ENCODE measurements at places on chromosomes 7 and 10.
A peak's percentile ranks its signal among the peaks of the same experiment; 100 is the strongest.

DNA sequence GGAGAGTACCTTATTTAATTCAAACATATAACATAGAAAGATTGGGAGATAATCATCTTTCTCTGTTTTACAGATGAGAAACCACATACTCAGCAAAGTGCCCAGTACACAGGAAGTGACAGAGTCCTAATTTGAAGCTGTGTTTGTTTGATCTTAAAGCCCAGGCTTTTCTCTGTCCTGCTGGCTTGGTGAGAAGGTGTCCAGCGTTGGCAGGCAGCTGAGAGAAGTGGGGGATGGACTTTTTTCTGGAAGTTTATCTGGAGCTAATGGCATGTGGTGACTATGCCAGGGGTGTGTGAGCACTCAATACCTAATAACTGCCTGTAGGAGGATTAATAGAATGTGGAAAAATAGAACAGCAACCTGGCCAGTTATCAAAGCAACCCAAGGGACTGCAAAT is 60.8 kb downstream of the NPSR1 start:
- DNase-seq: no peak

GRCh38 chr10:34407324-34407805 is 407.7 kb downstream of the PARD3 start:
- no peak for DNase-seq

GRCh38 chr7:47385536-47386125 is 196.3 kb downstream of the TNS3 start:
- no peak for DNase-seq

DNA sequence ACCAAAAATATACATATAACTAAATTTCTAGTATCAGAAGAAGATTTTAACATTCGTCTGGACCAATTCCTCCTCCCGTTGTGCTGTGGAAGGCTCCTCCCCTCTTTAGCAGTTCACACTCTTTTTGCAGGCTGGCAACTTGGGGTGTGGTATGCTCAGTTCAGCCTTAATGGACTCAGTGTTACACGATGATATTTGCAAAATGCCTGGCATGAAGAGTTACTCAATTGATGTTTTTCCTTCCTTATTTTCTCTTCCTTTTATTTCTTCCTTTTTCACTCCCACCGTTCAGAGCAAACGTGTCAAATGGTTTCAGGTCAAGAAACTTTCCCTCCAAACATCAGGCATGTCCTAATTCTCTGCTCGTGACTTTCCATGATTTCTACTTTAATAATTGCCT is 248.3 kb downstream of the PHF14 start:
- DNase-seq: no peak

- DNase-seq: peak; percentile 26
These were observed 122.8 kb downstream of the UBE2H start for GRCh38 chr7:129829737-129830631.

DNA sequence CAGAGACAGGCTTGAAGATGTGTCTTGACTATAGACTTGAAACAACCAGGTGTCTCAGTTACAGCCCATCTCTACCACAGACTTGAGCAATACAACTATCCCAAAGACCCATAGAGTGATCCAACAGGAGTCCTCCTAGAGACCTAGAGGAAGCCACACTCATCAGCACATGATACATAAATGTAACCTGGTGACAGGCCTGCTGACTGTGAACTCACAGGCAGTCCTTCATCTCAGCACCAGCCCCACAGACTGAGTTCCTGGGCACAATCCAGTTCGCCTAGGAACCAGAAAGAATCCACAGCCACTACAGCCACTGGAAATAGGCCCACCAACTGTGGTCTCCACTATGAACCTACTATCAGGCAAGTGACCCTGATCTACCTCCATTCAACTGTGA is 121.3 kb downstream of the MACC1 start:
- no peak for DNase-seq

DNA sequence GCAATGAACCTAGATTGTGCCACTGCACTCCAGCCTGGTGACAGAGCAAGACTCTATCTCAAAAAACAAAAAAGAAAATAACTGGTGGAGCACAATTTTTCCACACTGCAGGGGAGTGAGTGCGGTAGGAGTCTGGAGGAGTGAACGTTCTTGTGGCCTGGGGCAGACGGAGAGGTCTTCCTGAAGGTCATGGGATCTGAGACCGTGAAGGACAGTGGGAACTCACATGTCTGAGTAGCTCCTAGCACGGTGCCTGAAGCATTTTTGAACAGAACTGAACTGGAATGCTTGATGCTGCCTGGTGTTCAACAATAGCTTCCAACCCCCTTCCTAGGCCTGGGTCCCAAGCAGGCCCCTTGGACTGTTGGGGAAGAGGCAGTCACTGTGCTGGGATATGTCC is 84.3 kb upstream of the PODXL start:
- DNase-seq: no peak

- peak; percentile 22 for DNase-seq
These were observed 13.0 kb upstream of the STK31 start for GRCh38 chr7:23696916-23697441.

GRCh38 chr7:18468795-18469194 is 26.8 kb upstream of the HDAC9 start:
- no peak for DNase-seq

GRCh38 chr7:130140551-130141160 is 64.5 kb downstream of the TMEM209 start:
- DNase-seq: no peak

GRCh38 chr10:103262229-103262628 is 14.7 kb upstream of the INA start:
- no peak for DNase-seq

GRCh38 chr10:123972481-123973401 is 81.1 kb upstream of the CPXM2 start:
- DNase-seq: no peak

- DNase-seq: no peak
These were observed 7.9 kb upstream of the ZFYVE27 start for GRCh38 chr10:97729014-97729413.

GRCh38 chr7:2475678-2476015 is 551 bp downstream of the GRIFIN start:
- no peak for DNase-seq

DNA sequence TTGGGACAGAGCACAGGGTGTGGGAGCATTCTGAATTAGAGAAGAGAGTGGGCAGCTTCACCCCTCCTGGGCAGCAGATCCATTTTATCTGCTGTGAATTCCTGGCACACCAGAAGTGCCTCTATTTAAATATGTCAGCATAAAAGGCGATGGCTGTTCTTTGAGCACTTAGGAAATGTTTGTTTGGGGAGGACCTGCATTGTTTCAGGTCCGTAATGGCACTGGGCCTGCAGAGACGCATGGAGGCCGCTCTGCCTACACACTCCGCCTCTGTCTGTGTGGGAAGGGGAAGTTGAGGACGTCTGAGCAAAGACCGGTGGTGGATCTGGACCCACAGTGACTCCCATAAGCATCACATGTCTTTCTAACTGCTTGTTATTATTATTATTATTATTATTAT is 253.2 kb downstream of the CAMK1D start:
- DNase-seq: no peak

DNA sequence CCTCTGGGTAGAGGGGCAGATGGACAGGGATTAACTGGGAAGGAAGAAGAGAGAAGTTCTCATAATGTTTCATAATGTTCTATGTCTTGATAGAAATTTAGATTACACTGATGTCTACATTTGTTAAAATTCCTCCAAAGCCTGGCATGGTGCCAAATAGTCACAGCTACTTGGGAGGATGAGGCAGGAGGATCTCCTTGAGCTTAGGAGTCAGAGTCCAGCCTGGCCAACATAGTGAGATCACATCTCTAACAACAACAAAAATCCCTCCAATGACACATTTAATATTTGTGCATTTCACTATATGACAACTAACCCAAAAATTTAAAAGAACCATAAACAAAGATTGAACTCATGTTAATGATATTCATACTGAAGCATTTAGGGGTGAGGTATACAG is 33.0 kb upstream of the PPP1R3C start:
- no peak for DNase-seq

- no peak for DNase-seq
These were observed at the start of gene RET for GRCh38 chr10:43076876-43077420. RET (plus strand) TSS chr10:43077069; CDS start chr10:43077259, 190 bp downstream.

DNA sequence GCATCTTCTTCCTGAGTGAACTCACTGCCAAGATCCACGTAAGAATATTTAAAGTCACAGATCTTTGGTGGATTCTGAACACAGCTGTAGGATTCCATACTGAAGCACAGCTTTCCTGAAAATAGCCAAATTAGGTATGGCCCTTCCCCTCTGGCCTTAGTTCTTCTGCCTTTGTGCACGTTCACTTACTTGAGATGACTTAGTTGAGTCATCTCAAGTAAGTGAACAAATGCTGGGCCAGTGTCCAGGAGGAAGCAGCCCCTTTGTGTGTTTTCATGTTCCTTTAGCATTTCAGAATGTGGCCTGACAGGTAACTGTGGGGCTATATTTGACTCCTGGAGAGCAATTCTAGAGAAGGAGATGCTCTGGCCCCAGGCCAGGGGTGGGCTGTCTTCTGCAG is 51.5 kb downstream of the CCNY start:
- no peak for DNase-seq

GRCh38 chr10:52106899-52107298 is 207.2 kb upstream of the DKK1 start:
- DNase-seq: no peak

- no peak for DNase-seq
These were observed 499.8 kb upstream of the CELF2 start for GRCh38 chr10:10517866-10518265.

DNA sequence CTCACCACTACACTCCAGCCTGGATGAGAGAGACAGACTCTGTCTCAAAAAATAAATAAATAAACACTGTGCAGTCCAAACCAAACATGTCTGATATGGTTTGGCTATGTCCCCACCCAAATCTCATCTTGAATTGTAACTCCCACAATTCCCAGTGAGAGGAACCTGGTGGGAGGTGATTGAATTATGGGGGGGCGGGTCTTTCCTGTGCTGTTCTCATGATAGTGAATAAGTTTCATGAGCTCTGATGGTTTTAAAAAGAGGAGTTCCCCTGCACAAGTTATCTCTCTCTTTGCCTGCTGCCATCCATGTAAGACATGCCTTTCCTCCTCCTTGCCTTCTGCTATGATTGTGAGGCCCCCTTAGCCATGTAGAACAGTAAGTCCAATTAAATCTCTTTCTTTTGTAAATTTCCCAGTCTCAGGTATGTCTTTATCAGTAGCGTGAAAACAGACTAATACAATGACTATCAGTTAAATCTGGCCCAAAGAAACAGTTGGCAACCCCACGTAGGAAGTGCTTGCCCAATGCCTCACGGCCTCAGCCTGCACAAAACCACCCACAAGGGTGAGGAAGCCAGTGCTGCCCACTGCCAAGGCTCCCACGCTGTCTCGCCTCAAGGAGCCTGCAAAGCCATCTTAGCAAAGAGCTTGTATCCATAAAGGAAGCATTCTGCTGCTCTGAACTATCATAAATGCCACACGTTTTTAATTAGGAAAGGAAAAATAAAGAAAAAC is 64.7 kb downstream of the PIK3AP1 start:
- no peak for DNase-seq

GRCh38 chr7:134009314-134010110 is 117.6 kb upstream of the LRGUK start:
- DNase-seq: no peak

DNA sequence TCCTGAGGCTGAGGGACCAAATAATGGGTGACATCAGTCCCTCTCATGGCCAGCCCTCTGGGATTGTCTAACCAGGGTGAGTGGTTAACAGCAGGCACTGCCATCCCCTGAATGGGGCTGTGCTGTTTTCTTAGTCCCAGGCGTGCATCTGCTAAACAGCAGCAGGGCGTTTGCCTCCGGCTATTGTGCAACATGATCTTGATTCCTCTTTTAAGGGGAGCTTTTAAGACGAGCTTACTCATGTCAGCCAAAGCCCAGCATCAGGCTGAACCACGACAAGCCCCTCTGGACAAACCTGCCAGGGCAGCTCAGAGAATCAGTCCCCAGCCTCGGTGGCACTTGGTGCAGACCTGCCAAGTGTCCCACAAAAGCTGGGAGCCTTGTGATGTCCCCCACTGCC is 16.2 kb upstream of the IGFBP3 start:
- DNase-seq: no peak

DNA sequence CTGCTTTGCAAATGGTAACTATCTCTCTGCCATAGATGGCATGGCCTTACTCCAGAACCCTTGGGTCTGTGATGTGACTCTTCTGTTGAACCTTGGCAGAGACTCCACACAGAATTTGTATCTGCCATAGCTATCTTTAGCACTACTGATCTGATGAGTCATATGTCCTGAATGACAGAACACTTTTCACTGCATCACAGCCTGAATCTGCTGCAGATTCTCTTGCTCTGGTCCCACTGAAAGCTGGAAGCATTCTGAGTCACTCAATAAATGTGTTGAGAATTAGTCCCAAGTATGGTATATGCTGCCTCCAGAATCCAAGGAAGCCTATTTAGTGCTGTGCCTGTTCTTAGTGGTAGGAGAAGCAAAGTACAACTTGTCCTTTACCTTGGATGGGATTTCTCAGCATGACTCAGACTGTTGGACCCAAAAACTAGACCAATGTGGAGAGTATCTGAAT is 39.5 kb upstream of the ANKRD1 start:
- no peak for DNase-seq

- no peak for DNase-seq
These were observed 2.5 kb downstream of the TNS3 start for GRCh38 chr7:47579458-47579857.

GRCh38 chr10:25678666-25679065 is 255.4 kb upstream of the MYO3A start:
- DNase-seq: no peak

DNA sequence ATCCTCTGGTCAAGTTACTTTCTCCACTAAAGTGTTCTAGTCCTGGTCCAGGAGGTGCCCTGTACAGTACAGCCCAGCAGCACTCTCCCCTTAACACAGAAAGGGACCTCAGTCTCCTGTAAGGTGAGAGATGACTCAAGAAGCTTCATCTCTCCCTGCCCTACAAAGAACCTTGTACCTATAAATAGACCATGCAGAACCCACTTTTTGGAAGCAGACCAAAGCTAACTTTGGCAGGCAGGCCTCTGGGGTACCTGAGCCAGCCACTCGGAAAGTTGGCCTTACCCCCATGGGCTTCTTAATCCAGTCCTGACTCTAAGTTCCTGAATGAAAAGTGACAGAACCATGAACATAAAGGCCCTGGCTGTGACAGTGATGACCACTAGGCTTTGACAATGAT is 454.8 kb downstream of the KCNMA1 start:
- no peak for DNase-seq

- no peak for DNase-seq
These were observed 1.7 kb downstream of the GPR158 start for GRCh38 chr10:25176421-25176968.

- DNase-seq: no peak
These were observed 63.8 kb downstream of the ZNF438 start for GRCh38 chr10:30967650-30968410.

DNA sequence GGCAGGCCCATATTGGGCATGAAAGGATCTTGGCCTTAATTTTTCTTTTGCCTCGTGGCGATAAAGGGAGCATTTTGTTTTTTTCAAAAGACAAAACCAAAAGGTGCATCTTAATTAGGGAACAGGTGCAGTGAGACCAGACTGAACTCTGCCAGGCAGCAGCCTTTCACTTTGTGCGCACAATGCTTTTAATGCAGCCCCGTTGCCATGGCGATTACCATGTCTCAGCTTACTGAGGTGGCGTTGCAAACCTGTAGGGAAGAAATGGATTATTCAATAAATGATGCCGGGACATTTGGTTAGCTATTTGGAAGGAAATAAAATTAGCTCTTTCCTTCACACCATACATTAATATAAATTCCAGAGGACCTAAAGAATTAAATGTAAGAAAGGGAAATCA is 61.9 kb downstream of the MYL10 start:
- no peak for DNase-seq

All from stimulated activated CD8-positive, alpha-beta memory T cell treated with anti-CD3 and anti-CD28 coated beads, Interleukin-4, amount 100 ng/mL, for 1 hour (primary cell).